GM23338 (cell line): ENCODE measurements at places on chromosomes 1 and 21.

DNA sequence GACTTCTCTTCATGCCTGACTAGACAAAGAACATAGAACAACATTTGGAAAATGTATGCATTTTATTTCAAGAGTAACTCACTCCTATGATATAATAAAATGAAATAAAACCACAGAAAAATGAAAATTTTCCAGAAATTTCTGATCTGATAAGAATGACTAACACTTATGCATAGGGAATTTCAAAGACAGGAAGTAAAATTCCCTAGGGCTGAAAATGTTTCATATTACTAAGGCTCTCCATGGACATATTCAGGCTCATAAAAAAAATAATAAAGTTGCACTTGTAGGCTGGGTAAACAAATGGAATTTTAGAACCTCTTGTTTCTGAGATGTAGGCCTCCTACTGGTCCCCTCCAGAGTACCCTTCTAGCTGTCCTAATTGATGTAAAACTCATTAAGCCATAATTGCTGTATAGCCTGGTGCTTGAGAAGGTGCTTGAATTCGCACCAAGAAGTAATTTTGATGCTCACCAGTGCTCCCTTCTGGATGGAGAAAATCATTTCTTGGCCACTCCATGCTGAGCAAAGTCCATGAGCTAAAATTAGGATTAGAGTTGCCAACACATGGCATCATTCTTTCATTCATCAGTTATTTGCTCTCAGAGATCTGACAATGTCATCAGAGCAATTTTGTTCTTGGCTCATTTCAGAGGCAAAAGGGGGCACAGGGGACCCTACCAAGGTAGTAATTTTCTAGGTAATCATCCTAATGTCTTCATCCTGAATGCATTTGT is 641.0 kb upstream of the CAMK1G start:
- DNase-seq: no peak

GRCh38 chr1:33274446-33274845 is 18.2 kb downstream of the ZNF362 start:
- DNase-seq: peak; percentile 16

- no peak for DNase-seq
Measured at GRCh38 chr1:41658431-41659158, 174.1 kb upstream of the EDN2 start.

DNA sequence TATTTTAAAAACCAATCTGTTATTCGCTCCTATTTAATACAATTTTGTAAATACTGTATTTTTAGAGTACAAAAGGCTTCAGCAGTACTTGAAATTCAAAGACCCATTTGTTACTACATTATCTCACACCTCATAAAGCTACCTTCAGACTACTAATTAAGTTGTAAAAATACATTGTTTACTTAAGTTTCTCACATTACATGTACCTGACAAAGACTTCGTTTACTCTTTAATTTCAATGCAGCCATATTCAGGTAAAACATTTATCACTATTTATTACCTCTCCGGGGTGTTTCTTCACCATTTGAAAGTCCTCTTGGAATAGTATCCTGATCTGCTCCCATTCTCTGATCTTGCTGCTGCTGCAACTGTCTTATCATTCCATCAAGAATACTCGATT is 55.2 kb downstream of the BRWD1 start:
- DNase-seq: no peak

DNA sequence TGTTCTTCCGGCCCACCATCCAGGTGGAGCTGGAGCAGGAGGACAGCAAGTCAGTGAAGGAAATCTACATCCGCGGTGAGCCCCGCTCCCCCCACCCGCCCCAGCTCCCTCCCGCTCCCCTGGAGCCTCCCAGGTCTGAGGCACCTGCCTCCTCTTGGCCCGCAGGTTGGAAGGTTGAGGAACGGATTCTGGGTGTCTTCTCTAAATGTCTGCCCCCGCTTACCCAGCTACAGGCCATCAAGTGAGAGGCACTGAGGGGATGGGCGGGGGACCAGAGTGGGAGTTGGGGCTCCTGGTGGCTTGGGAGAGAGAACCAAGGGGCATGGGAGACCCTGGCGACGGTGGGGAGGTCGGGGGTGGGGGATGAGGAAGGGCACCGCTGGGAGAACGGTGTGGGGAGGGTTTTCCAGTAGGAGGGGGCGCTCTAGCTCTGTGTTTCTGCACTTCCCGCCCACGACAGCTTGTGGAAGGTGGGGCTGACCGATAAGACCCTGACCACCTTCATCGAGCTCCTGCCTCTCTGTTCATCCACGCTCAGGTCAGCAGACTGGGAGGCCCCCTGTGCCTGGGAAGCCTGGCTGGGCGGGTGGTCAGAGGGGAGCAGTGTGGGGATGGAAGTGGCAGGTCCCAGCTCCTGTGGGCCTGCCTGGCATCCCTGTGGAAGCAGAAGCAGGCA is 4.2 kb downstream of the LRRC71 start:
- DNase-seq: peak; percentile 63

- DNase-seq: peak; percentile 64
Measured at GRCh38 chr1:25906644-25907300, 553 bp upstream of the STMN1 start.

DNA sequence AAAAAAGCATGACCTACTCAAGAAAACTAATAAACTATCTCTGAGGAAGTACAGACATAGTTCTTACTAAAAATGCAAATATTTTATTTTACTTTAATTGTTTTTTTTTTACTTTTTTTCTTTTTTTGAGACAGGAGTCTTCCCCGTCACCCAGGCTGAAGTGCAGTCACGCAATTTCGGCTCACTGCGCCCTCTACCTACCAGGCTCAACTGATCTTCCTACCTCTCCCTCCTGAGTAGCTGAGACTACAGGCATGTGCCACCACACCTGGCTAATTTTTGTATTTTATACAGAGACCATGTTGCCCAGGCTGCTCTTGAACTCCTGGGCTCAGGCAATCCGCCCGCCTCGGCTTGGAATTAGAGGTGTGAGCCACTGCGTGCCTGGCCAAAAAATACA is 1263.1 kb downstream of the KCNT2 start:
- DNase-seq: peak; percentile 72

GRCh38 chr1:79839882-79840281 is 833.4 kb upstream of the ADGRL4 start:
- no peak for DNase-seq

DNA sequence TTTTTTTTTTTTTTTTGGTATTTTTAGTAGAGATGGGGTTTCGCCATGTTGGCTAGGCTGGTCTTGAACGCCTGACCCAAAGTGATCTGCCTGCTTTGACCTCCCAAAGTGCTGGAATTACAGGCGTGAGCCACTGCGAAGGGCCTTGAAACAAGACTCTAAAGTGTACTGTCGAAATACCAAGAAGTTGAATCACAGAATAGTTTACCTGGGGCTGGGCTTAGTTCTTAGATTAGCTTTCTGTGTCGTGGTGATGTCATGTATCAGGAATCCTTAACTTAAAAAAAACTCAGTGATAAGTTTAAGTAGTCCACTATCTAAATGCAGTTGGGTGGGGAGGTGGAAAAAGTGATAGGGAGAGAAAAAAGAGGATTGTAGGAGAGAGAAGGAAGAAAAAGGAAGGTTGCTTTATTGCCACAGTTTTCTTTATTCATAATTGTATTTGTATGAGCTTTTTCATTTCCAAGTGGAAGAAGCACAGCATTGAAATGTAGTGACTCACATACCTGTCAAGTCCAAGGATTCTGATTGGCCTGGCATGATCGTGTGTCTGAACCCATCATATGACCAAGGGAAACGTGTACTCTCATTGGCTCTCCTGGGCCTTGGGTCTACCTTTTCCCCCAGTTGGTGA is 13.4 kb downstream of the ITSN1 start:
- peak; percentile 73 for DNase-seq

GRCh38 chr21:23812485-23812884 is 1794.8 kb downstream of the MRPL39 start:
- DNase-seq: no peak

GRCh38 chr1:42887366-42887765 is 41.0 kb downstream of the ZNF691 start:
- no peak for DNase-seq

GRCh38 chr21:45176141-45176540 is 101.8 kb downstream of the ADARB1 start:
- no peak for DNase-seq

- DNase-seq: peak; percentile 94
Measured at GRCh38 chr21:39612233-39613040, at the start of gene B3GALT5. B3GALT5 (plus strand) TSS chr21:39612940; CDS start chr21:39660560, 47,620 bp downstream.

- no peak for DNase-seq
Measured at GRCh38 chr1:83017276-83017675, 981.7 kb downstream of the TTLL7 start.

GRCh38 chr21:45071874-45072737 is 2.3 kb upstream of the ADARB1 start:
- DNase-seq: no peak

GRCh38 chr1:1614954-1615255 is 395 bp upstream of the MIB2 start:
- DNase-seq: no peak

DNA sequence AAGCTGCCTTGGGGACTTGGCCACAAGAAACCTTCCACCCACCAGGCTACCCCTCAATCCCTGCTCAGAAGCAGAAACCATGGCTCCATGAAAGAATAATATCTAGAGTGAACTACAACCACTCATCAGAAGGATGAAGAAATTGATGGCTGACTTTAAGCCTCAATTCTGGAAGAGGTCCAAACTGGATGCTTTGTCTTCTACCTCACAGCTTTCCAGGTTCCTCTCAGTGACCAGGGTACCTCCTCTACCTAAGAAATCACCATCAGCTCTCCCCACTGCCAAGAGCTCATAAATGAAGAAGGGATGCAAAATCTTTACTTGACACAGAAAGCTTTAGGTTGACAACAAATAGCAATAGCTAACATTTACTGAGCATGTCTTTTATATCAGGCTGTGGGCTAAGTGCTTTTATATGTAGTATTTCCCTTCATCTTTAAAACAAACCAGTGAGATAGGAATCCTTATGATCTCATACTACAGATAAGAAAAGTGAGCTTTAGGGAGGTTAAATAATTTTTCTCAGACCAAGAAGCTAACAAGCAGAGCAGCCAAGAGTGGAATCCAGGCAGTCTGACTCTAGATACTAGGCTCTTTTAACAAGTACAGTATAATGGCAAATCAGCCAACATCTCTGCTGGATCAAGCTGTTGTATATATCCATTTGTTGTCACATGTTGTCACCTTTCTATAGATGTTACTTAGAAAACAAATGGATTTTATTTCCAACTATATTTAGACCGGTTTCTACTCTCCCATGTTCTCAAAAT is 243.0 kb upstream of the SGIP1 start:
- DNase-seq: no peak

- DNase-seq: no peak
Measured at GRCh38 chr1:227768125-227768439, 32.8 kb downstream of the SNAP47 start.

DNA sequence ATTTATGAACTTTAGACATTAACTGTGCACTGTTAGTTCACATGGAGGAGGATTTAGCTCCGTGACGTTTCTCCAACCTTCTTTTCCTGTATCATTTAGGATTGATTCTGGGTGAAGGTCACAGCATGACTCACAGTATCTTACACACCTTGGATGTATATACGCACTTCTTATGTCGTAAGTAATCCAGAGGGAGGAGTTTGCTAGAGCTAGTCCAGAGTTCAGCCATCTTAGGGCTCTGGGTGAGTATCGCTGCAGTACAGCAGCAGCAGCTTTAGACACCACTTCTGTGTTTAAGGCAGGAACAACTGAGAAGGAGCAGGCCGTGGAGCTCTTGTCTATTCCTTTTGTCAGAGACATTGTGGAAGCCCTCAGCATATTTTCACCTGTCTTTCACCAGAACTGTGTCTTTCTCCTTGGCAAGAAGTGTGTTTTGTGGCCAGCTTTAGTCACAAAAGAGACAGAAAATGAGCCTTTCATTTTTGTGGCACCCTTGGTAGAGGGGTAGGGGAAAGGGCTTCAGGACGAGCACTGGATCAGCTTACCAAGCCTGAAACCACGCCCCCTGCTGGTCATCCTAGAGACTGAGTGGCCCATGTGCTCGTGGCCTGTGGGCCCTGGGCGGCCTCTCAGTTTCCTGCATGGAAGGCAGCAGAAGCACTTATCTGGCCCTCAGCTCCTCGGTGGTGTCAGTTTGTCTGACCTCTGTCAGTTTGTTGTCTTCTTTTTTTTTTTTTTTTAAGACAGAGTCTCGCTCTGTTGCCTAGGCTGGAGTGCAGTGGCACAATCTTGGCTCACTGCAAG is 64.0 kb downstream of the ADARB1 start:
- DNase-seq: peak; percentile 92

GRCh38 chr21:41681348-41681801 is 85.5 kb downstream of the RIPK4 start:
- DNase-seq: no peak

DNA sequence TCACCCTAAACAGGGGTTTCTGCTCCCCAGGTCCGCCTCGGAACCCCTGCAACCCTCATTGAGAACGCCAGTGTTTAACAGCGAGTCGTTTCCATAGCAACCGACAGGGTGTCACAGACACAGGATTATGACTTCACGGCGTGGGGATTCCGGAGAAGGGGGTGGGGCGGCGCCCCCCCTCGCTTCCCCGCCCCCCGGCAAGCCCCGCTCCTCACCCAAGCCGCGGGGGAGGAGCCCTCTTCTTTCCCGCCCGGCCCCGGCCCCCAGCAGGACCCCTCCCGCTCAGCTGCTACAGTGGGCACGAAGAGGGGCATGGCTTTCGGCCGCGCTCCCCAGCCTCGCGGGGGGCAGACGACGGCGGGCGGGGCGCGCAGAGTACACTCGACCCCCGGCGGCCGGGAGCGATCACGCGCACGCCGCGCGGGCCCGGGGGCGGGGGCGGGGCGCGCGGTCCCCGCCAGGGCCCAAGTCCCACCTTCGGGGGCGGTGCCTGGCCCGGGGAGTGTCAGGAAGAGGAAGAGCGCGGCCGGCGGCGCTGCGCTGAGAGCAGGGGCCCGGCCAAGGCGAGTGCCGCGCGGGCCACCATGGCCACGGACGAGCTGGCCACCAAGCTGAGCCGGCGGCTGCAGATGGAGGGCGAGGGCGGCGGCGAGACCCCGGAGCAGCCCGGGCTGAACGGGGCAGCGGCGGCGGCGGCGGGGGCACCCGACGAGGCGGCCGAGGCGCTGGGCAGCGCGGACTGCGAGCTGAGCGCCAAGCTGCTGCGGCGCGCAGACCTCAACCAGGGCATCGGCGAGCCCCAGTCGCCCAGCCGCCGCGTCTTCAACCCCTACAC is at the start of gene EFHD2:
TSS of gene EFHD2 (plus strand) at position 501 of the 835 bp plus-strand sequence. CDS start at position 585, 84 bp downstream.
- peak; percentile 87 for DNase-seq

- DNase-seq: no peak
Measured at GRCh38 chr1:109492779-109493178, 1.1 kb upstream of the CYB561D1 start.

DNA sequence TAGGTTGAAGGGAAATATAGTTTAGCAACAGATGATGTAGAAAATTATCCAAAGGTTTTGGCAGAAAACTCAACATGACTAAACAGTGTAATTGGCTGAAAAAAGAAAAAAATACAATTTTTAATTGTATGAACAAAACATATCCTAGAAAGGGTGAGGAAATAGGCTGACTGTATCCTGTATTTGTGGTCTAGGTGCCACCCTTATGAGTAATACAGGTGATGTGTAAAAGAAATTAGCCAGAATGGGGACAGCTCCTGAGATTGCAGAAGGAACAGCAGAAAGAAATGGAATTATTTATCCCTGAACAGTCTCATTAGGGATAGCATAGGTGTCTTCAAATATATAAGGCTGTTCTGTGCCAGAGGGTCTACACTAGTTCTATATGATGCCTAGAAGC is 24.6 kb downstream of the DNASE2B start:
- no peak for DNase-seq
